ENCODE measurements at places on chromosomes 13 and 19.

- DNase-seq = peak; percentile 42
Measured at GRCh38 chr13:46721054-46721453, 75.9 kb downstream of the ESD start.

- no peak for DNase-seq
Measured at GRCh38 chr19:38412961-38413360, 10.1 kb downstream of the FAM98C start.

GRCh38 chr19:53013621-53014020 lies at the start of gene ERVV-1:
Gene ERVV-1 (plus strand): TSS chr19:53013921. CDS start chr19:53014091, 170 bp downstream.
- DNase-seq = no peak

DNA sequence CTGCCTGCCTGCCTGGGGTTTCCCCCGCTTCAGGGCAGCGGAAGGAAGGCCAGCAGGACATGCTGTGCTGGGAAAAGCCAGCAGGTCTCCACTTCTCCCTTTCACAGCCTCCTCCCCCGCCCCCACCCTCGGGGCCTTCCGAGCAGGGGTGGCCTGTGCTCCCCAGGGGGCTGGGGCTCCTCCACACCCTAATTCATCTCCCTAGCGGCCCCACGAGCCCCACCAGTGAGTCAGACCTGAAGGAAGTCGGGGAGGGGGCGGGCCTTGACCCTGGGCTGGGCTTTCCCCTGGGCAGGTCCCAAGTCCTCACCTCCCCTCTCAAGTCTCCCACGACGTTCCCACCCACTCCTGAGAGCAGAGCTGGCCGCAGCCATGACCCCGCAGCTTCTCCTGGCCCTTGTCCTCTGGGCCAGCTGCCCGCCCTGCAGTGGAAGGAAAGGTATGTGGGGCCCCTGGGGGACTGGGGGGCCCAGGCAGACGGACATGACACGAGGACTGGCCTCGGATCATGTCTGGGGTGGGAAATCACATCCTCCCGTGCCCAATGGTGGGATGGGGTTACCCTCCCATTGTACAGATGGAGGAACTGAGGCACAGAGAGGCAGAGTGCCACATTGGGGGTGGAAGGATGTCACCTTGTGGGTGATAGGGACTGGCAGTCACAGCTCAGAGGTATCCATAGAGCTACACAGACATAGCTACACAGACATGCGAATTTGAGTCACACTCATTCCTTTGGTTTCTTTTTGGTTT lies at the start of gene EBI3:
Gene EBI3 (plus strand): TSS at position 345 of the 753 bp plus-strand sequence. CDS start 28 bp downstream, at position 373.
- no peak for DNase-seq

DNA sequence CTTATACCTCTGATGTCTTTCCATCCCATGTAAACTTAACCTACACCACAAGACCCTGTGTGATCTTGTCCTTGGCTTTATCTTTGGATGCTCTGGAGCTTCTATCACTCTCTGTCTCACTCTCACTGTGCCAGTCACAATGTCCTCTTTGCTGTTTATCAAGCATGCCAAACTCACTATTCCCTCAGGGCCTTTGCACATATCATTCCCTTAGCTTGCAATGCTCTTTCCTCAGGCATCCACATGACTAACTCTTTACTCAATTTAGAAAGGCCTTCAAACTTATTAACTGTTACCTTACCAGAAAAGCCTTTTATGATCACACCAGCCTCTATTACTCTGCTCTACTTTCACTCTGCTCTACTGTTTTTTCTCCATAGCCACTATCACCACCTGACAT lies 354.1 kb downstream of the RFC3 start:
- no peak for DNase-seq

GRCh38 chr13:84774111-84774510 lies 891.8 kb upstream of the SLITRK1 start:
- no peak for DNase-seq

DNA sequence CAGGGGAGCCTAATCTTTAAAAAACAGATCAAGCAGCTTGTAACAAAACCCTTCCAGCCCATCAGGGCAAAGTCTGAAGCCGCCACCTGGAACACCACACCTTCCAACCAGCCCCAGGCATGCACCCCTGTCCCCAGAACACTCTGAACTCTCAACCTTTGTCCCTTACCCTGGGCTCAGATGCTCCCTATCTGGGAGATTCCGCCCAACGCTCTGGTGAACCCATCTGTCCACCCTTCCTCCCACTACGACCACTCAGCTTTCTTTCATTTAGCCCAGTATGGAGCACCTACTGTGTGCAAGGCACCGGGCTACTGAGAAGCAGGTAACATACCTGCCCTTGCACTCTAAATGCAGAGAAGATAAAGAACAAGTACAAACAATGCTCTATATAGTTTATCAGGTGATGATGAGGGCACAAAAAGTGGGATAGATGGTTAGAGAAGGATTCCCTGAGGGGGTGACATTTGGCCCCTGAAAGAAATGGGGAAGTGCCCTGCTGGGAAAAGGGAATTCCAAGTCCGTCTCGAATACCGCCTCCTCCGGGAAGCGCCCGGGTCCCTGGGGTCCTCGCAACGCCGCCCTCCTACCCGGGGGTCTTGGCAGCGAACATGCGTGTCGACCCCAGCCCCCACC lies 629 bp downstream of the PEPD start:
- DNase-seq = no peak

DNA sequence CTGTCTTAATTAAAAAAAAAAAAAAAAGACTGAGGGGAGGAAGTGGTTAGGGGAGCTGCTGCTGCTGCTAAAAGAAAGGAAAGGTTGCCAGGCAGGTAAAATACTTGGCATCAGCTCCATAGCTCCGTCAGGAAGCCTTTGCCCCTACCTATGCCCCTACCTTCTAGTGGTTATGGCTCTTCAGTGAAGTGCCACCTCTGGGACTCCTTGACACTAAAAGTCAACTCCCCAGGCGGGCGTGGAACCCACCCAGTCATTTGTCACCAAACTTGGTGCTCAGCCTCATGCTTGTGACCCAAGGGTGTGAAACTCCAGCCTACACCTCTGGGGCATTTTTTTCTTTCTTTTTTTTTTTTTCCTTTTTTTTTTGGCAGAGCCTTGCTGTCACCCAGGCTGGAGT lies 4.9 kb upstream of the NECTIN2 start:
- DNase-seq = no peak

DNA sequence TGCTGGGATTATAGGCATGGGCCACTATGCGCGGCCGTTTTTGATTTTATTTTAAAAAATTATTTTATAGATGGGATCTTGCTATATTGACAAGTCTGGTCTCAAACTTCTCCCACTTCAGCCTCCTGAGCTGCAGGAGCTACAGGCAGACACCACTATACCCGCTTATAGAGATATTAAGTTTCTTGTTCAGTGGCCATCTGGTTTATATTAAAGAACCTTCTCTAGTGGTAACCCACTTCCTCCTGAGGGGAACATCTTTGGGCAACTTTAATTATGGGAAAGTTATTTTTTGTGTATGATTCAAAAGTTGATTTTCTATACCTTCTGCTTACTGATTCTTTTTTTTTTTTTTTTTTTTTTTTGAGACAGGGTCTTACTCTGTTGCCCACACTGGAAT lies 172.7 kb downstream of the KLF5 start:
- no peak for DNase-seq

DNA sequence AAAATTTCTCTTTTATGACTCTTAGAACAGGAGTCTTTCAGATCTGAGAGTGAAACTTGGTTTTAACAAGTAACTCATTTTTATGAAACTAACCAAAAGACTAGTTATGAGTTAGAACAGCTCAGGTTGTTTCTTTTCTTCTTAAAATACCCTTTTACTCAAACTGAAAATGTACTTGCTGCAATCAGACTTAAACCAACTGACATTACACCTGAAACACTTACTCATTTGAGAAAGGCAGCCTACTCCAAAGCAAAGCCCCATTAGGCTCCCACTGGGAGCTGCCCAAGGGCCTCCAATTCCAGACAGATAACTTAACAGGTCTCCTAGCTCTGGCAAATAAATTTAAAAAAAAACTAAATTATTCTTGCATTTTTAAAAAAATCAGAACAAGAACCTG lies 3.6 kb downstream of the FOXO1 start:
- no peak for DNase-seq

GRCh38 chr19:54345938-54346386 lies 7.0 kb upstream of the LILRA4 start:
- no peak for DNase-seq

DNA sequence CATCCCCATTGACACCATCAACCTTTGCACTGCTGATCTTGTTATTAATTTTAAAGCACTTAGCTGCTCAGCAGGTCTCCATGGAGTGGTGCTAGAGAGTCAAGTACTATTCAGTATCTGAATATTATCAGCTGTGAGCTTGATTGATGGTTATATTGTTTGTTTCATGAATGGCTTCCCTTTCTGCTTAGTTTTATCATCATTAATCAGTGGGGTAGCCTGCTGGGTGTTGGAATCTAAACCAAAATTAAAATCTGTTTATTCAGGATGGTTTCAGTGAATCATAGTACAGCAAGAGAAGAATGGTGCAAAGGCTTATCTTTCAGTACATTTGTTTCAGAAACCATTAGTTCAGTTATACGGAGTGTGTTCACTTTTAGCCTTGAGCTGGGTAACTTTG lies 42.5 kb upstream of the SCEL start:
- no peak for DNase-seq

DNA sequence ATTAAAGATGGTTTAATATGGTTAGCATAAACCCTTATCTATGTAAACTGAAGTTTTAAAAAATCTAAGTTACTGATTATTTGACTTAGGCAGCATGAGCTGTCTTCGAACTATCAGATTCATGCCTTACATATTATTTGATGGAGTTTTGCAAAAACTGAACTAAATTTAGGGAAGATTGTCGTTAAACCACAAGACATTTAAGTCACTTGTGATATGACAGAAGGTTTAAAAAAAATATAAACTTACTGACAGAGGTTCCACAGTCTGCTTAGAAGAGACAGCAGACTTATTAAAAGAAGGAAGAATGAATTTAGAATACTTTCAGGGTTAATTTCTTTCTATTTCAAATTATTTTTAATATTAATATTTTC lies 110.9 kb upstream of the FRY start:
- DNase-seq = no peak

DNA sequence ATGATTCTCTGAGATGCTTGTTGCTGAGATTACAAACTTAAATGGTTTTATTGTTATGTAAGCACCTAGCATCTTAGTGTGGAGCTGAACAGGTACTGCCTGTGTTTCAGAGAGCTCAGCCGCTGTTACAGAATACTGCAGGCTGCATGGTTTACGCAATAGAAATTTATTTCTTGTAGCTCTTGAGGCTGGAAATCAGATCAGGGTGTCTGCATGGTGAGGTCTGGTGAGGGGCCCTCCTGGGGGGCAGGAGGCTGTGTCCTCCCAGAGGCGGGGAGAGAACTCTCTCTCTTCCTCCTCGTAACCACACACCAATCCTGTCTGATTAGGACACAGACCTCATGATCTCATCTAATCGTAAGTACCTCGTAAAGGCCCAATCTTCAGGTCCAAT lies 13.1 kb downstream of the ATP11A start:
- DNase-seq = no peak
